Aorta (tissue), 5 donors: ENCODE measurements at places on chromosomes 2 and 18. TPM values are rescaled to one million over a fixed set of nuclear protein-coding genes. Genes with fewer than 3 reads are reported as not detected.

Gene CXCR4
- 23.7 TPM for total RNA-seq

Gene LYG1
- 2.7 TPM for total RNA-seq

Gene CYP27C1
- total RNA-seq: 0.16 TPM

Gene ALPI
- not detected for total RNA-seq

Gene EPAS1
- total RNA-seq: 954 TPM

Gene FSIP2
- 0.94 TPM for total RNA-seq
